Caco-2 (cell line): ENCODE measurements at places on chromosomes 2 and 18. TPM values are rescaled to one million over a fixed set of nuclear protein-coding genes. Genes with fewer than 3 reads are reported as not detected.

Gene CABYR
- 3.3 and 4.4 TPM in 2 replicates for total RNA-seq

Gene RAB1A
- total RNA-seq = 193 and 207 TPM in 2 replicates

Gene UBXN2A
- 21.6 and 22.0 TPM in 2 replicates for total RNA-seq

Gene CPLX4
- total RNA-seq = not detected in 2 replicates

GRCh38 chr2:85621338-85621737, 5.4 kb downstream of the USP39 start:
- DNase-seq = no peak
- H3K27me3 ChIP-seq = no peaks in the 10 kb centered on the region
- H3K4me3 ChIP-seq = no peak overlapping the region
- H3K27ac ChIP-seq = no peak overlapping the region
- H3K36me3 ChIP-seq = peaks cover 6% of the 10 kb centered on the region
- peaks cover 5% of the 10 kb centered on the region; the same call in 1 of the 2 replicates for H3K4me1 ChIP-seq

Gene C2orf66
- total RNA-seq = not detected in 2 replicates

GRCh38 chr2:164430166-164430783, 191.0 kb downstream of the GRB14 start:
- no peaks in the 10 kb centered on the region for H3K27me3 ChIP-seq
- no peaks in the 10 kb centered on the region for H3K4me1 ChIP-seq
- DNase-seq = peak; percentile 41
- H3K36me3 ChIP-seq = no peaks in the 10 kb centered on the region

DNA sequence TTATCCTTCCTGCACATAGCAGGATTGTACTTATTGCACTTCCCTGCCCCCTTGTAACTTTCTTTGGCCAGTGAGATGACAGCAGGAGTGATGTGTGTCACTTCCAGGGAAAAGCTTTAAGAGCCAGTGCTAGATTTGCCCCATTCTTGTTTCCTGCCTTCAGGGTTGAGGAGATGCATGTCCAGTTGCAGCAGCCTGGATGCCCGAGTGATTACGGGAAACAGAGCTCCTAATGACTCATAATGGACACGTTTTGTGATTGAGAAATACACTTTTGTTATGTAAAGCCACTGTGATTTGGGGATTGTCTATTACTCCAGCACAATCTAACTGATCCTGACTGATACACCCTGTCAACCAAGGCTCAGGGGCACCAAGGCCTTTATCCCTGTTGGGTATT, 5.0 kb upstream of the TET3 start:
- H3K4me1 ChIP-seq = peaks cover 34% of the 10 kb centered on the region
- no peak overlapping the region for H3K4me3 ChIP-seq
- no peak overlapping the region for H3K27ac ChIP-seq
- H3K36me3 ChIP-seq = no peaks in the 10 kb centered on the region

Gene RNF181
- total RNA-seq = 113 and 123 TPM in 2 replicates

- DNase-seq = peak; percentile 85
- H3K27ac ChIP-seq = peak within 1 kb of the TSS; percentile 45
- H3K36me3 ChIP-seq = no peaks in the 10 kb centered on the region
- no peaks in the 10 kb centered on the region for H3K27me3 ChIP-seq
- 0 out of 2 replicates have a peak, but pooled peaks cover 5% of the 10 kb centered on the region for H3K4me1 ChIP-seq
These were observed at the start of gene MOCOS for GRCh38 chr18:36187193-36187825. MOCOS (plus strand) TSS chr18:36187497; CDS start chr18:36187540, 43 bp downstream.

Gene CACNB4
- total RNA-seq = 1.00 and 1.0 TPM in 2 replicates

DNA sequence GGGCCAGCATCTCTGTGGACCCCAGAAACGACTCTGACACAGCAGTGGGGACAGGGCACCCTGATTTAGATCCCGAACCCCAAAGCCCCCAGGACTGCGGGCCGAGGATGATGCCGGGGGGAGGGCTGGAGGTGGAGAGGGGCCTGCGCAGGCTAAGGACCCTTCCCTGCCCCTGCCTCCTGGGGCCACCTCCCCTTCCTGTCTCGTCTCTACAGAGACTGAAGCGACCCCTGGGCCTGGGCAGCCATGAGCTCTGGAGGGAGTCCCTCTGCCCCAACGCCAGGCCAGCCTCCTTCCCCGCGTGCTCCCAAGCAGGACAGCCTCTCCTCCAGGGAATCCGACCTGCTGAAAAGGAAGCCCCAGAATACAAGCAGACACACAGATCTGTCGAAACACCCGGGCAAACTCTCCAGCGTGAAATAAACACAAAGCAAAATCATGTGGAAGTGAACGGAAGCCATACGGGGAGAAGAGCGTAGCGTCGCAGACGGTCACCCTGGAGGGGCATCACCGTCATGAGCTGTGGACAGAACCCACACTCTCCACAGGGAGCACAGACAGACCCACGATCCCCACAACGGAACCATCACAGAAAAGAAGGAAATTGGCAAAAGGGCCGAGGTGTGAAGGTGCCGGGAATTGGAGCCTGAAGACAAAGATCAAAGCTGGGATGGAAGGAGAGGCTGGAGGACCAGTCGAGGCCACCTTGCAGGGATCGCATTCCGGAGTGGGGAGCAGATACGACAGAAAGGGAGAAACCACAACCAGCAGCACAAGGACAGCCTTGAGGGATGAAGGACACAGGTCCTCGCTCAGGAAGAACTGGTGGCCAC, 51.0 kb upstream of the CTDP1 start:
- DNase-seq = no peak
- H3K27ac ChIP-seq = no peak overlapping the region
- no peaks in the 10 kb centered on the region for H3K36me3 ChIP-seq
- H3K4me1 ChIP-seq = no peaks in the 10 kb centered on the region

GRCh38 chr18:48821251-48821590, 129.5 kb downstream of the SMAD7 start:
- H3K27me3 ChIP-seq = no peaks in the 10 kb centered on the region
- no peak overlapping the region for H3K4me3 ChIP-seq
- H3K36me3 ChIP-seq = no peaks in the 10 kb centered on the region
- no peak for DNase-seq

GRCh38 chr2:197140045-197140444, 170.5 kb downstream of the ANKRD44 start:
- no peak for DNase-seq
- no peaks in the 10 kb centered on the region for H3K4me1 ChIP-seq
- no peaks in the 10 kb centered on the region for H3K27me3 ChIP-seq
- H3K4me3 ChIP-seq = no peak overlapping the region
- no peaks in the 10 kb centered on the region for H3K36me3 ChIP-seq

GRCh38 chr2:170394641-170395387, 216.9 kb downstream of the MYO3B start:
- H3K27me3 ChIP-seq = no peaks in the 10 kb centered on the region
- peaks cover 9% of the 10 kb centered on the region; the same call in 1 of the 2 replicates for H3K4me1 ChIP-seq
- H3K4me3 ChIP-seq = no peak overlapping the region
- no peak for DNase-seq
- H3K27ac ChIP-seq = no peak overlapping the region

Gene SH3RF3
- 0.98 and 1.1 TPM in 2 replicates for total RNA-seq

DNA sequence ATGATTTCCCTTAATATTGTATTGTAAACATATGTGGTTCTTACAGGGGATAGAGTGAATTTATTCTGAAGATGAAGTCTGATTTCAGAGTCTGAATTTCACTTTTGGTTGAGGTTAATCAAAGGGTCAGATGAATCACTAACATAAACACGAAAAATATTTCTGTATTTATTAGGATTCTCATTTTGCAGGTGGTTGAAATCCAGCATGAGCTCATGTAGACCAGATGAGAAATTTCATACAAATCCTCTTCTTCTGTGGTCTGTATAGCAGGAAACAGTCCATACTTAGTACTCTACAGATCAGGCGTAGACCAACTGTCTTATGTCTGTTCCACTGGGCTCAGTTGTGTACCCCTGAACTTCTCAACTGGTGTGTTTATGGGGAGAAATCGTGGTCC, 157.8 kb downstream of the BABAM2 start:
- H3K4me1 ChIP-seq = no peaks in the 10 kb centered on the region
- H3K4me3 ChIP-seq = no peak overlapping the region
- no peaks in the 10 kb centered on the region for H3K27me3 ChIP-seq
- DNase-seq = no peak
- H3K36me3 ChIP-seq = no peaks in the 10 kb centered on the region

Gene RGPD3
- total RNA-seq = 0.14 and 0.27 TPM in 2 replicates

DNA sequence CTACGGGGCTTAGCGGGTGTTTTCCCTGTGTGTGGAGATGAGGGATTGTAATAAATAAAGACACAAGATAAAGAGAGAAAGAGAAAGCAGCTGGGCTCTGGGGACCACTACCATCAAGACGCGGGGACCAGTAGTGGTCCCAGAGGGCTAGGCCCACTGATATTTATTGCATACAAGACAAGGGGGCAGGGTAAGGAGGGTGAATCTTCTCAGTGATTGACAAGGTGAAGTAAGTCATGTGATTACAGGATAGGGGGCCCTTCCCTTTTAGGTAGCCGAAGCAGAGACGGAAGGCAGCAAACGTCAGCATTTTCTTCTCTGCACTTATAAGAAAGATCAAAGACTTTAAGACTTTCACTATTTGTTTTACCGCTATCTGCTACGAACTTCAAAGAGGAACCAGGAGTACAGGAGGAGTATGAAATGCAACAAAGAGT, 4.5 kb upstream of the GAL3ST2 start:
- no peaks in the 10 kb centered on the region for H3K27me3 ChIP-seq
- H3K4me3 ChIP-seq = no peak overlapping the region
- peak overlapping the region; percentile 81 for H3K27ac ChIP-seq
- peaks cover 42% of the 10 kb centered on the region for H3K4me1 ChIP-seq
- DNase-seq = peak; percentile 29

- H3K4me1 ChIP-seq = no peaks in the 10 kb centered on the region
- no peak for DNase-seq
- no peak overlapping the region for H3K4me3 ChIP-seq
- no peak overlapping the region for H3K27ac ChIP-seq
- H3K36me3 ChIP-seq = no peaks in the 10 kb centered on the region
- no peaks in the 10 kb centered on the region for H3K27me3 ChIP-seq
These were observed 58.4 kb downstream of the KIF5C start for GRCh38 chr2:148933456-148933855.

DNA sequence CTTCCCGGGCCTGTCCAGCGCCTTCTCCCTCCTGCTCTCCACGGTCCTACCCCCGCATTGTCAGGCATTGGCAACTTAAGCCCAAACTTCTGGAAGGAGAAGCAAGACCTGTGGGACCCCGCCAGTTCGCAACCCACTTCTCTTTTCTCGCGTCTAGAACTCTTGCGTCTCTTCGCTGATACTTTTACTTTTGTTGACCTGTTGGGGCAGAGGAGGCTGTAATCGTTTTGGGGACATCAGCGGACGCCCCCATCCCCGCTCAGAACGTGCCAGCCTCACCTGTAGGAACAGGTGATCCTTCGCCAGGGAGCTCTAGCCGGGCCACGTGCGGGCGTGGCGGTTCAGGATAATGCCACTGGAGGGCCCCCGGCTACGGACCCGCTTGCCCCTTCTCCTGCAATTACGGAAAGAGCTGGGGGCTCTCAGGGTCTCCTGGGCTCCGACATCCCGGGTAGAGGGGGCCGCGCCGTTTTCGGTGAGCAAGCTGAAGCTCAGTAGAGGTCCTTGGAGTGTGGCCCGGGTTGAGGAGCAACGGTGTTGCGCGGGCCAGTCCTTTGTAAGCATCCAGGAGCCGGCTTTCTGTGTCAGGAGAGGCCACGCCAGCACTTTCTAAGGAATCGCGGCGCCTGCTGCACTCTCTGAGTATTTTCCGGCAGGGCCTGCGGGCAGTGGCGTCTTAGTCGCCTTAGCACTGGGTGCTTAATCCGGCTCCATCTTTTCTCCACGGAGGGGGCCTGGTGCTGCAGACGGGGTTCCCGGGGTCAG, 1.6 kb downstream of the MTCL1 start:
- peak overlapping the region; percentile 85 for H3K27ac ChIP-seq
- H3K27me3 ChIP-seq = no peaks in the 10 kb centered on the region
- H3K36me3 ChIP-seq = no peaks in the 10 kb centered on the region
- peaks cover 17% of the 10 kb centered on the region for H3K4me1 ChIP-seq
- peak overlapping the region; percentile 67 for H3K4me3 ChIP-seq
- DNase-seq = peak; percentile 58

GRCh38 chr2:188890755-188891154, 83.4 kb upstream of the COL3A1 start:
- no peak for DNase-seq
- H3K27me3 ChIP-seq = no peaks in the 10 kb centered on the region
- H3K27ac ChIP-seq = no peak overlapping the region
- H3K4me1 ChIP-seq = no peaks in the 10 kb centered on the region

Gene CCDC85A
- not detected in 2 replicates for total RNA-seq

DNA sequence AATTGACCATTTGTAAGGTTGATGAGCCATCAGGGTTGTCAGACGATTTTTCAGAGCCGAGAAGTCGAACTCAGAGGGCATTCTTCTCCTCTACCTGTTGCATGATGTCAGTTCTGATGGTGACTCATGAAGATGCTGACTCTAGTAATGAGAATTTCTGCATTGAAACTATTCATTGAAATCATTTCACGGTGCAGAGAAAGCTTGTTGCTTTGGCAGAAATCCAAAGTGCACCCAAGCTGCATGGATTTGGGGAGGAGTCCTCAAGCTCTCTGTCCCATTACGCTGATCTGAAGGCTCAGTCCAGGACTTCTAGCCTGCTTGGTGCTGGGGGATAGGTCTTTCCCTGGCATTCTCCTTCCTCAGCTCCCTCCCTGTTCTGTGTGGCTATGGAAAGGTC, 125.7 kb upstream of the PXDN start:
- no peaks in the 10 kb centered on the region for H3K4me1 ChIP-seq
- peaks cover 4% of the 10 kb centered on the region for H3K27me3 ChIP-seq
- H3K4me3 ChIP-seq = no peak overlapping the region

- no peak overlapping the region for H3K4me3 ChIP-seq
- no peak overlapping the region for H3K27ac ChIP-seq
- no peaks in the 10 kb centered on the region for H3K4me1 ChIP-seq
These were observed 63.2 kb downstream of the GNAL start for GRCh38 chr18:11752116-11752911.

GRCh38 chr2:147181351-147182029, 663.3 kb upstream of the ACVR2A start:
- no peaks in the 10 kb centered on the region for H3K36me3 ChIP-seq
- no peak overlapping the region for H3K27ac ChIP-seq
- no peaks in the 10 kb centered on the region for H3K27me3 ChIP-seq
- H3K4me1 ChIP-seq = no peaks in the 10 kb centered on the region
- no peak for DNase-seq

DNA sequence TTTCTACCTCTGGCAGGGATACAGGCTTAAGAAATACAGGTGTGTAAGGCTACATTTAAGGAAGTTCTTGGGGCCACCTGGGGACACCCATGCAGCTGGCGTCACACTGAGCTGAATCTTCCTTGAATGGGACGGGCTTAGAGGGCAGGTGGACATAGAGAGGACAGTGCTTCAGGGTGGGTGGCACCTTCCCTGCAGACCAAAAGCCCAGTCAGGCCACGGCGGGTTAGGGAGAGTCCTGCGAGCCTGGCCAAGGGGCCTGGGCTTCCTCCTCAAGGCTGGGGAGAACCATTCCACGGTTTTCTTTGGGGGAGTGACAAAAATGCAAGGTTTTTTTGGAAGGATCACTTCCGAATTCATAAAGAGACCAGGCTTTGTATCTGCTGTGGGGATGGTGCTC, 73.4 kb downstream of the GNAL start:
- H3K27me3 ChIP-seq = no peaks in the 10 kb centered on the region
- no peak overlapping the region for H3K27ac ChIP-seq
- DNase-seq = no peak
- no peaks in the 10 kb centered on the region for H3K4me1 ChIP-seq
- no peak overlapping the region for H3K4me3 ChIP-seq
- no peaks in the 10 kb centered on the region for H3K36me3 ChIP-seq

DNA sequence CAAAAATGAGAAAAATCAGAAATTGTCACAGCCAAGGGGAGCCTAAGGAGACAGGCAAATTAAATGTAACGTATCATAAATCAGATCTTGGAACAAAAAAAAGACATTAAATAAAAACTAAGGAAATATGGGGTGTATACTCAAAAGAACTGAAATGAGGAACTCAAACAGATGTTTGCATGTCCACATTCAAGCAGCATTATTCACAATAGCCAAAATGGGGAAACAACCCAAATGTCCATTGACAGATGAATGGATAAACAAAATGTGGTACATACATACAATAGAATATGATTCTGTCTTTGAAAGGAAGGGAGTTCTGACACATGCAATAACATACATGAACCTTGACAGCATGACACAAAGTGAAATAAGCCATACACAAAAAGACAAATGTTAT, 155.8 kb upstream of the KLF7 start:
- H3K27me3 ChIP-seq = no peaks in the 10 kb centered on the region
- H3K36me3 ChIP-seq = no peaks in the 10 kb centered on the region
- H3K4me1 ChIP-seq = no peaks in the 10 kb centered on the region
- H3K27ac ChIP-seq = no peak overlapping the region
